ENCODE measurements at places on chromosomes 4 and X.

- no peak for DNase-seq
Observed at GRCh38 chr4:154616287-154616686, 3.8 kb upstream of the FGG start.

DNA sequence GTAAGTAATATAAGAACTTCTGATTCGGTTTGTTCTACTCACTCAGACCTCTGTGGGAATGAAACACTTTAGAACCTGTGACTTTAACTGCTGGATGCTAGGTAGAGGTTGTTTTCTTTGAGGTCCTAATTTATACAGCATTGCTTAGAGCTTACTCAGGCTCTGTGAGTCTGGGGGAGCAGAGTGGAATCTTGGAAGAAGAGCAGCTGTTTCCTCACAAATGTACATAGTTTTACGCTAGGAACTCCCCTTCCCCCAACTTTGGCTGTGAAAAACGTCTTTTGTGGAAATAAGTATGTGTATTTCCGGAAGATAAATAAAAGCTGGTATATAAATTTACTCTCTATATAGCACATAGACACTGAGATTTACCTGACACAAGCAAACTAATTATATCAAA, 141.4 kb downstream of the NAA11 start:
- DNase-seq = no peak

DNA sequence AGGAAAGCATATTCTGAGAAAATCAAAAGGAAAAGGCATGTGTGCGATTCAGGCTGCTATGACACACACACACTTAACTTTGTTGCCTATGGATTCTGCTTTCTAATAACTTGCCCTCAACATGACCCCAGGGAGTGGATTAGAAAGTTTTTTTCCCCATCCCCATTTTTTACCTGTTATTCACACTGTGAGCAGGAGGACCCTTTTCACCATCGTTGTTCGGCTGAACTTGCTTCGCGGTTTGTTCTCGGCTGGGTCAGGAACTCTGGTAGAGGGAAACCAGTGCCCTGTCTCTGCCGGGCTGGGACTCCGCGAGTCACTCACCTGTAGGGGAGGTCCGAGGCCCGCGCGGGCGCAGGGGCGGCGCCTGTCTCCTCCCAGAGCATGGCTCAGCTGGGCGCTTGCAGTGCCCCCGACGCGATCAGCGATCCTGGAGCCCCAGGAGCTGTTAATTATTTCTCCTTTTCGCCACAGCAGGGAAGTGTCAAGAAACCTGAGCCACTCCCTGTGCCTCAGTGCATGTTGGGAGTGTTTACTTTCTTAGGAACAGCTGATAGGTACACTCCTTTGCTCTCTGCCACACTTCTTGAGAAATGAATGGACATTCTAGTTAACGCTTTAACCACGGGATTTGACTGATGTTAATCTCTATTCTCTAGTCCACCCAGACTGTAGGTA, at the start of gene RASSF6:
Gene RASSF6 (minus strand): TSS at position 322 of the 678 bp plus-strand sequence. CDS start 8,641 bp downstream, outside the sequence.
- DNase-seq = no peak

- no peak for DNase-seq
Observed at GRCh38 chrX:136623396-136623795, 24.6 kb upstream of the CD40LG start.

GRCh38 chr4:21991050-21991449, 42.5 kb upstream of the KCNIP4 start:
- DNase-seq = no peak

DNA sequence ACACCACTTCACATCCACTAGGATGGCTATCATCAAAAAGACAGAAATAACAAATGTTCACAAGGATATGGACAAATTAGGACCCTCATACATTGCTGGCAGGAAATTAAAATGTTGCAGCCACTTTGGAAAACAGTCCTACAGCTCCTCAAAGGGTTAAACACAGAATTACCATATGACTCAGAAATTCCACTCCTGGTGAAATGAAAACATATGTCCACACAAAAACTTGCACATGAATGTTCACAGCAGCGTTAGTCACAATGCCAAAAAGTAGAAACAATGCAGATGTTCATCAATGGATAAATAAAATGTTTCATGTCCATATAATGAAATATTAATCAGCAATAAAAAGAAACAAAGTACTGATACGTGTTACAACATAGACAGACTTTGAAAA, 15.1 kb downstream of the S100G start:
- DNase-seq = no peak

GRCh38 chrX:153398275-153398960, 2.7 kb downstream of the PNMA6E start:
- DNase-seq = no peak

DNA sequence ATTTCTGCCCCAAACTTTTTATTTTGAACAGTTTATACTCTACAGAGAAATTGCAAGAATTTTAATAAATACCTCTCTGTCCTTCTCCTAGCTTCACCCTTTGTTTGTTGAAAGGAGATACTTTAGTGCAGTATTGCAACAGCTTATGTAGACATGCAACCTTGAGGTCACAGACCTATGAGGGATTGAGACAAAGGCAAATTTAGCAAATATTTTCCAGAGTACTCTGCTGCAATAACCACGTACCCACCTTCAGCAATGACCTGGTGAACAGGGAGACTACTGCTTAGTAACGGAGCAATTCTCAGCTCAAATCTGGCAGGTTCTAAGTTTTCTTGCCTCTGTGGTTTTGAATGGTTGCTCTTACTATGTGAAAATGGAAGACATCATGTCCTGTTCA, 13.2 kb downstream of the FGA start:
- no peak for DNase-seq

DNA sequence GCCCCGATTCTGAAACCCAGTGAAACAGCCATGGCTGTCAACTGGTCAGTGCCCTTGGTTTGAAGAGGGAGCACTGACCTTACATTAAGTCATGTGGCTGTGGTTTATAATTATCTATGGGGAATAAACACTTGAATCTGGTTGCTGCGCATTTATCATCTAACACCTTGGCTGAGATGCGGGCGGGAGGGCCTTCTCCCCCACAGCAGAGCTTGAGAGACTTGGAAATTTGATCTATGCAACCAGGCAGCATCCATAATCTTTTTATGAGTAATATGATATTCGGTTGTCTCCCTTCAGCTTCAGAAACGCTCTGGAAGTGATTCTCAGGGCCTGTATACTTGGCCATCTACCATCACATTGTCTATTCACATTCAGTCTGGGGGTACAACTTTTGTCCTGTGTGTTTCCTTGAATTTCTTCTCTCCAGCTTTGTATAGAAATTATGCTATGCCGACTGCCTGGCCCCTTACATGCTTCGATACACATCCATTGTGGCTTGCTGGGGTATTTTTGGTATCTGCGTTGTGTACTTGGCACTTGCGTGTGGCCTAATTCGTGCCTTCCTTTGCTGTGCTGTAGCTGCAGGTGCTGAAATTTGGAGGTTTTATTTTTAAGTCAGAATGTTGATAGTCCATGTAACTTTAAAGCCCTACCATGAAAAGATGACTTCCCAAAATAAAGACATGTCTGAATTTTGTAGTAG, 321.6 kb downstream of the ARHGAP10 start:
- DNase-seq = no peak
